HepG2 (cell line): ENCODE measurements at places on chromosomes 6 and 20. TPM values are rescaled to one million over a fixed set of nuclear protein-coding genes. Genes with fewer than 3 reads are reported as not detected.

GRCh38 chr6:21592953-21593352 lies 598 bp upstream of the SOX4 start:
- H3K27ac ChIP-seq = no peak overlapping the region
- DNase-seq = no peak
- no peaks in the 10 kb centered on the region for H3K36me3 ChIP-seq
- peaks cover 43% of the 10 kb centered on the region for H3K4me1 ChIP-seq
- no peaks in the 10 kb centered on the region for H3K27me3 ChIP-seq
- H3K4me3 ChIP-seq = peak overlapping the region; percentile 56; the same call in 1 of the 2 replicates

The PDCD2 gene
- total RNA-seq = 133 and 148 TPM in 2 replicates

The TCEA2 gene
- total RNA-seq = 25.9 and 33.7 TPM in 2 replicates

DNA sequence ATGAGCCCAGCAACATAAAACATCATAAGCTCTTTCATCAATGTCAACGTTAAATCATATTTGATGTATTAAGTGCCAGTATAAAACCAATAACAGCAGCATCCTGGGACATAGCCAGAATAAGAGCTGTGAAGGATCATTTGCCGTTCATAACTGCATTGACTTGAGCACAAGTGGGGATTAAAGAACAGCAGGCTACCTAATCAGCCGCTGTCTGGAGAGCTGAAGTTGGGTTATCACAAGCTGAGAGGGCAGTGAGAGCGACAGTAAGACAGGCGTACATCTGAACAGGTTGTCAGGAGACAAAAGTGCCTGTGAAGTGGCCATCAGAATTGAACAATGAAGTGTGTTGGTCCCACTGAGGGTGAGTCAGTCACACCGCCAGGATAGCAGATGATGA lies 269.6 kb downstream of the GRIK2 start:
- H3K36me3 ChIP-seq = no peaks in the 10 kb centered on the region
- no peaks in the 10 kb centered on the region for H3K27me3 ChIP-seq
- DNase-seq = no peak
- no peak overlapping the region for H3K4me3 ChIP-seq

The GATA5 gene
- total RNA-seq = 0.20 and 0.39 TPM in 2 replicates

- DNase-seq = no peak
- no peak overlapping the region for H3K27ac ChIP-seq
- no peaks in the 10 kb centered on the region for H3K4me1 ChIP-seq
- no peaks in the 10 kb centered on the region for H3K27me3 ChIP-seq
These were observed 32.4 kb upstream of the ADTRP start for GRCh38 chr6:11810854-11811643.

- peak; percentile 70 for DNase-seq
- H3K27me3 ChIP-seq = no peaks in the 10 kb centered on the region
- H3K27ac ChIP-seq = peak overlapping the region; percentile 79
These were observed 6.5 kb upstream of the ZSCAN9 start for GRCh38 chr6:28218312-28219248.

The SLC2A10 gene
- 9.6 and 16.0 TPM in 2 replicates for total RNA-seq

GRCh38 chr6:16205377-16206144 lies 32.8 kb upstream of the GMPR start:
- no peak overlapping the region for H3K27ac ChIP-seq
- H3K4me3 ChIP-seq = no peak overlapping the region
- no peak for DNase-seq
- no peaks in the 10 kb centered on the region for H3K36me3 ChIP-seq
- peaks cover 12% of the 10 kb centered on the region; the same call in 1 of the 2 replicates for H3K4me1 ChIP-seq

The EMILIN3 gene
- 0.14 and 0.29 TPM in 2 replicates for total RNA-seq
